Stimulated activated CD4-positive, alpha-beta T cell treated with anti-CD3 and anti-CD28 coated beads, Interleukin-4, amount 100 ng/mL, for 4 hours (primary cell): ENCODE measurements at places on chromosomes 16 and 17.

DNA sequence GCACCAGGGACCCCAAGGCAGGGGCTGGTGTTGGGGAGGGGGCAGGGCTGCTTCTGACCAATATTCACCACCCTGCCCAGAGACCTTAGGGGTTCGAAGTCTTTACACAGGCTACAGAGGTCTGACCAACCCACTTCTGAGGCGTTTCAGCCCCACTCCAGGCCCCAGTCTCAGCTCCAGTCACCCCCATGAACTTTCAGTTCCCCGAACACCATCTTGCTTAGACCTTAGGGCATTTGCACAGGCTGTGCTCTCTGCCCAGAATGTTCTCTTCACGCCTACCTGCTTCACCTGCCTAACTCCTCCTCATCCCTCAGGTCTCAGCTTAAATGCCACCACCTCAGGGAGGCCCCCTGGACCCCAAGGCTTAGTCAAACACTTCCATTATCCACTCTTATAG is 25.8 kb upstream of the CPNE2 start:
- DNase-seq: no peak

GRCh38 chr16:78098087-78098486 is 1.4 kb upstream of the WWOX start:
- no peak for DNase-seq

DNA sequence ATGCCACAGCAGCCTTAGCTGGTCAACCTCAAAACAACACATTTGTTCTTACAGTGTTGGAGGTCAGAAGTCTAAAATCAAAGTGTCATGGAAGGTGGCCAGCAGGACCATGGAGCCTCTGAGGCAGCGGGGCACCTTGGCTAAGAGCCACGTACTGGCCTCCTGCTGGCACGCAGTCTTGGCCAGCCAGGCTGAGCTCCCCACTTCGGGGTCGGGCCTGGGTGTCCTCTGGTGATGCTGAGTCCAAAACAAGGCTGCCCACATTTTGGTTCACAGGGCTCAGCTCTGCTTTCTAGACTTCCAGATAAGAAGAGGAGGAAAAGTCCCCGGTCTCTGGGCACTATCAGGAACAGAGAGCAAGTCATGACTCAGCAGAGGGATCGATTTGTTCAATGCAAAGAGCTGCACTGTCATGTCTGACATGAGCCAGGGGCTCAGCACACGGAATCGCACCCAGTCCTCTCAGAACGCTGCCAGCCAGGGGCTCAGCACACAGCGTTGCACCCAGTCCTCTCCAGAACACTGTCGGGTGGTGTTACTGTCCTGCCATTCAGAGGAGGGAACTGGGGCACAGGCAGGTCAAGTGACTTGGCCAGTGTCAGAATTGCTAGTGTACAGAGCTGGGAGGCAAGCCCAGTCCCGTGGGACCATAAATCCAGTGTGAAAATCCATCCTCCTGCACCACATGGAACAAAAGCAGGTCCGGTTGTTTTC is 2.5 kb downstream of the LGALS9 start:
- DNase-seq: no peak

GRCh38 chr16:85859818-85860125 is 39.2 kb upstream of the IRF8 start:
- DNase-seq: no peak

- DNase-seq: no peak
Measured at GRCh38 chr17:83092931-83093330, 13.5 kb downstream of the METRNL start.

- no peak for DNase-seq
Measured at GRCh38 chr17:77916703-77917481, 41.6 kb upstream of the TNRC6C start.

DNA sequence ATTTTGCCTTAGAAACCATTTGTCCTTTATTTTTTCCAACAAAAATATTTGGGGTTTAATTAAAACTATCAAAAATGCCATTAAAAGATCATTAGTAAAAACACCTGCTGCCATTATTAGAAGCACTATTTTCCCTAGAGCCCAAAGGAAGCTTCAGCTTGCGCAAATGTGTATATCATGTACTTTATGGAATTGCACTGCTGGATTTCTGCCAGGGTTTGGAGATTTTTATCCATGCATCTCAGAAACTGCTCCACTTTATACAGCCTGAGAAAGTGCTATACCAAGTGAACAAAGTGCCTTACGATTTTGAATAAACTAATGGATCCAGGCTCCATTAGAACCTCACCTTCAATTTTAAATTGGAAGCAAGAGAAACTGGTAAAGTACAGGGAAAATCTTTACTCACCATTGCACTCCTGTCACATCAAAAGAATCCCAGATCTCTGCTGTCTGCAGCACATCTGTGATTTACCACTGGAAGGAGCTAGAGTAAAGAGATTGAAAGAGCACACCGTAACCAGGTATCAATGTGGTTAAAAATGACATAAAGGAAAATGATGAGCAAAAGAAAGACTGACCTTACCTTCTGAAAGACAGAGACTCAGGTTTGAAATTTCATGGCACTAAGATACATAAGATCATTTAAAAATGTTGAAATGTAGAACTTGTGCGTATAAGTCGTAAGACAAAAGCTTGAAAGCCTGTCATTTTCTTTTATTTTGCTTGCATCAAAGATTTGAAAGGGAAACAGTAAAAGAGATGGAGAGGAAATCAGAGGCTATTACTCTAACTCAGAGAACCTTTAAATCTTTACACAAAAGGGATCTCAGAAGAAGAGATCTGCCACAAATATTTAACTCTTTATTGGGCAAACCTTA is 678.1 kb upstream of the GOT2 start:
- DNase-seq: no peak

DNA sequence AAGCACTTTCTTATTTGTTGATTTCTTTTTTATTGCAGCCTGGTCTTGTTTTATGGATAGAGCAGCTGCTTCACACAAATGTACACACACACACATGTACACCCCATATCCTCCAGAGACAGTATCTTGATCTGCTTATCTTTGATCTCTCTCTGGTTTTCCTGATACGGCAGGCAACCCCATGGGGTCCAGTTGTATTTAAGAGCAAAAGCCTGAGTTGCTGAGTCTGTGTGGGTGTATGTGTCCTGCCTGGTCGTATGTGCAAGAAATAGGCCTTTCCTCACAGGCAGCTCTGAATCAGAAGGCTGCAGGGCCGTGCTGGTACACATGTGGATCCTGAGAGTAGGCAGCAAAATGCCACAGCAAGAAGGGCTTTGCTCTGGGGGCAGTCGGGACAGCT is 14.6 kb upstream of the LGALS9 start:
- no peak for DNase-seq

DNA sequence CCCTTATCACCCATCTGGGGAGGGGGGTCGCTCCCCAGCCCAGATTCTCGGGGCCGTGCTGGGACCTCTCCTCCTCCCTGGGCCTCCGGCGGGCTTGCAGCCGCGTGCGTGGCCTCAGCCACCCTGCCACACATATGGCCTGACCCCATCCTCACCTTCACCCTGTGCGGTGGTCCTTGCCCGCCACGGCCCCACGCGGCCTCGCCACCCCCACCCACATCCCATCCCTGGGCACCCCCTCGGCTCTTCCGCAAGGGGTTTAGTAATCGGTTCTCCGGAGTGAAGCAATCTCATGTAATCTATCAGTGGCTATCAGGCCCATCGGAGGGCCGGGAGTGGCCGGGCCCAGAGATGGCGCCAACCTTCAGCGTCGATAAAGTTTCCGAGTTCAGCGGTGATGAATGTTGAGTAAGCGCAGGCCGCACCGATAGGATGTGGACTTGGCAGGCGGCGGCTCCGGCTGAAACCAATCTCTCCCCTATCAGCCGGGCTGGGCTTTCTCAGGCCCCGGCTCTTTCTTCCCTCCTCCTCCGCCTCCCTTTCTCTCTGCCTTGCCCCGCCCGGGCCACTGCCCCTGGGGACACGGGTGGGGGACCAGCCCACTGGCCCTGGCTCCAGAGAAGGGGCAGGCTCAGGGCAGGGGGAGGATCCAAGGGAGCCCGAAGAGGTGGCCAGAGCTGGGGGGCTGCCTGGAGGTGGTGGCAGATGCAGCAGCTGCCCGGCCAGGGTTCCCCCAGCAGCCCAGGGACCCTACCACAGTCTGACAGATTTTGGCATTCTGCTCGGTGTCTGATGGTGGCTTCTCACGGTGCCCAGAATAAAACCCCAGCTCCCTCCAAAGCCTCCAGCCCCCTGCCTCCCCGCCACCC is 20.8 kb downstream of the ZFPM1 start:
- no peak for DNase-seq

DNA sequence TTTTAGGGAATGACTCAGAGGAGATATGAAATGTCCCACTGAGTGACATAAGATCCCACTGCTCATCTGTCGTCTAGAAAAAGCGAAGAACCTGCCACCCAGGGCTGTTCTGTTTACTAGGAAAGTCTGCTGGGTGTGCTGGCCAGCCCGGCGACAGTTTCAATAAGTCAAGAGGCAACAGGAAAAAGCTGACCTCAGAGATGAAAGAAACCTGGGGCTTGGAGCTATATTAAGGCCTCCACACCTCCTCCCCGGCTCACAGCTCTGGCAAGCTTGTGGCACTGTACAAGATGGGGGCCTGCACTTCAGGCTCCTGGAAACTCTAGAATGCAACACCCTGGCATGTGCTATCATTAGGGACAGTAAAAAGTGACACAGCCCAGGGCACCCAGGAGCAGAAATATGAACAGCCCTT is 10.6 kb downstream of the ZFHX3 start:
- no peak for DNase-seq
